Activated CD8-positive, alpha-beta memory T cell treated with anti-CD3 and anti-CD28 coated beads for 4 hours (primary cell): ENCODE measurements at places on chromosomes 2 and 18.

- no peak for DNase-seq
Observed at GRCh38 chr2:239223310-239224198, 177.3 kb downstream of the HDAC4 start.

DNA sequence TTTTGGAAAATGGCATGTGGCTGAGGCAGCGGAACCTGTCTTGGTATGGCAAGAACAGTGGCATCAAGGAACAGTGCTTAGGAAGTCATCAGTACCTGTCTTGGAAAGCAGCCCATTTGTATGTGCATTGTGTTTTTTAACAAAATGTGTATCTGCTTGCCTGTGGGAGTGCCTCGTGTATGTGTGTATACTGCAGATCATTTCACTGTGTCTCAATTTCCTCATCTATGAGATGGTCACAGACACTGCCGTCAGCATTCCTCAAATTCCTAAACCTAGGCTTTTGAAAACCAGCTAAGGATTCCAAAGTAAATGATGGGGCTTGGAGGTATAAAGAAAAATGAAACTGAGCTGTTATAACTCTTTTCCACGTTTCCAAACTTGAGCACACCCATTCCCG lies 441.3 kb downstream of the RND3 start:
- no peak for DNase-seq

- DNase-seq, result no peak
Observed at GRCh38 chr2:226797289-226797988, 2.2 kb downstream of the IRS1 start.

GRCh38 chr2:34371711-34372110 lies 772.6 kb upstream of the FAM98A start:
- DNase-seq, result no peak

DNA sequence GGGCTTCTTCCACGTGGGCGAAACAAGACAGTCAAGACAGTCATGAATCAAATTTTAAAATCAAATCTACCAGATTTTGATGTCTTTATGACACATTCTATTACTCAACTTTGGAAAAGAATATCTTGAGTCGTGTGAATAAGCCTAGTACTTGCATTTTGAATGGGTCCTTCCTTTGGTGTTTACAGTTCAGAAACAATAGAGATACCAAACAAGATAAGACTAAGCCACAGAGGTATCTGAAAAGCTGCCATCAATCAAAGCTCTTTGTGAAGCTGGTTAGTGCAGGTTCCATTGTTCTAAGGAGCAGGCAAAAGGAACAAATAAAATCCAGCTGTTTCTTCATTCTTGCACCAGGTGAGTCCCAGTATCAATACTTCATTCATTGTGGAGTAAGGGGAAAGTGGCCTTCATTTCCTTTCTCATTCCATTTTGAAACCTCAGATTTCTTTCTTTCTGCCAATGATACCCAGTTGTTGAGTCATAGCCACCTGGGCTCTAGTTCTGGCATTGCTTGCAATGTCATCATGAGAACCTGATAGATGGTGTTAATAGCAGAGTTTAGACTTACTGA lies 151.7 kb upstream of the L3MBTL4 start:
- no peak for DNase-seq

- DNase-seq, result no peak
Observed at GRCh38 chr18:9838144-9838877, 47.5 kb upstream of the TXNDC2 start.

GRCh38 chr18:74303936-74304335 lies 11.7 kb upstream of the C18orf63 start:
- no peak for DNase-seq
